B cell (primary cell): ENCODE measurements at places on chromosomes 16 and 17. TPM values are rescaled to one million over a fixed set of nuclear protein-coding genes. Genes with fewer than 3 reads are reported as not detected.

DNA sequence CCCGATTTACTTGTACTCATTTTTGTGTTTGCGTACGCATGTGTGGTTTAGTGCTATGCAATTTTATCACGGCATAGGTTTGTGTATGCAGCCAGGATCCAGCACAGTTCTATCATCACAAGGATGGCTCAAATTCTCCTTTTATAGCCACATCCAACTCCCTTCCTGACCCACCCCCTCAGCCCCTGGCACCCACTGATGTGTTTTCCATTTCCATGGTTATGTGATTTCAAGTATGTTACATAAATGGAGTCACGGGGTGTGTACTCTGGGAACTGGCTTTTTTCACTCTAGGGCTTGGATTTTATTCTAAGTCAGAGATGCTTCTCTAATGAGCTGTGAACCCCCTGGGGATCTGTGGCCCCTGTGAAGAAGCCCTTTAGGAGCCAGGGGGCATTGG is 16.8 kb downstream of the IL4R start:
- H3K27me3 ChIP-seq = no peaks in the 10 kb centered on the region
- no peak for DNase-seq
- peaks cover 42% of the 10 kb centered on the region for H3K4me1 ChIP-seq
- H3K36me3 ChIP-seq = peaks cover 85% of the 10 kb centered on the region
- no peak overlapping the region for H3K4me3 ChIP-seq

DNA sequence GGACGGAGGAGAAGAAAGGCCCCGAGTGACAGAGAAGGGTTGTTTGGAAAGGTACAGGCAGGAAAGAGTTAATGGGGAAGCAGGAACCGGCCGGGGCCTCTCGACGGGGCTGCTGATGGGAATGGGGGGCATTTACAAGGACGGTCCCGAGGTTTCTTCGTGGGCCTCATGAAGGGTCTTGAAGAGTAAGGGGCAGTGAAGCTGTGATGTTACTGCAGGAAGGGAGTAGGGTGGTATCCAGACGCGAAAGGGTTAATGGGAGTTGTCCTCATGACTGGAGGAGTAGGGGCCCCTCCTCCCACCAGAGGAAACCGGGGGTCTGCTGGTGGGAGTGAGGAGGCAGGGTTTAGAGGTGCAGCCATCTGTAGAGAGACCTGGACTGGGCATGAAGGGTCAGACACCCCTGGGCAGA is 481 bp downstream of the PDK2 start:
- DNase-seq = peak; percentile 45
- H3K4me3 ChIP-seq = peak overlapping the region; percentile 78
- no peaks in the 10 kb centered on the region for H3K27me3 ChIP-seq
- peak overlapping the region; percentile 77 for H3K27ac ChIP-seq
- H3K4me1 ChIP-seq = peaks cover 8% of the 10 kb centered on the region
- no peaks in the 10 kb centered on the region for H3K36me3 ChIP-seq

AANAT gene
- polyA plus RNA-seq = 0.42 and 0.88 TPM in 2 replicates

DNA sequence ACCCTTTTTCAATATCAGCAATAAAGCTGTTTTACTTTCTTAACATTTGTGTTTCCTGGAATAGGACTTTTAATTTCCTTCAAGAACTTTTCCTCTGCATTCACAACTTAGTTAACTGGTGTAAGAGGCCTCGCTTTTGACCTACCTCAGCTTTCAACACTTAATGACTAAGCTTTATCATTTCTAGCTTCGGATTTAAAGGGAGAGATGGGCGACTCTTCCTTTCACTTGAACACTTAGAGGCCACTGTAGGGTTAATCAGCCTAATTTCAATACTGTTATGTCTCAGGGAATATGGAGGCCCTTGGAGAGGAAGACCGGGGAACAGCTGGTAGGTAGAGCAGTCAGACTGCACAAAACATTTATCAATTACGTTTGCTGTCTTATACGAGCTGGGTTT is 4.7 kb downstream of the SYNRG start:
- DNase-seq = no peak
- H3K27ac ChIP-seq = no peak overlapping the region
- H3K27me3 ChIP-seq = no peaks in the 10 kb centered on the region

ITGA3 gene
- polyA plus RNA-seq = 4.7 and 13.3 TPM in 2 replicates

GRCh38 chr16:56463153-56463552 is 11.8 kb downstream of the OGFOD1 start:
- peaks cover 12% of the 10 kb centered on the region for H3K36me3 ChIP-seq
- no peaks in the 10 kb centered on the region for H3K27me3 ChIP-seq
- no peak for DNase-seq
- H3K27ac ChIP-seq = no peak overlapping the region
- no peaks in the 10 kb centered on the region for H3K4me1 ChIP-seq

FGF11 gene
- 2.7 and 3.3 TPM in 2 replicates for polyA plus RNA-seq

GRCh38 chr16:85428168-85428898 is 184.8 kb upstream of the GSE1 start:
- H3K36me3 ChIP-seq = no peaks in the 10 kb centered on the region
- DNase-seq = peak; percentile 62
- no peak overlapping the region for H3K27ac ChIP-seq
- H3K27me3 ChIP-seq = no peaks in the 10 kb centered on the region

ZDHHC7 gene
- polyA plus RNA-seq = 21.1 and 25.2 TPM in 2 replicates

GRCh38 chr17:1597861-1598342 is 30.7 kb downstream of the SLC43A2 start:
- peaks cover 23% of the 10 kb centered on the region for H3K4me1 ChIP-seq
- DNase-seq = no peak
- no peak overlapping the region for H3K27ac ChIP-seq
- no peaks in the 10 kb centered on the region for H3K27me3 ChIP-seq

GRCh38 chr17:34797720-34798119 is 163.5 kb downstream of the CCT6B start:
- peak; percentile 7 for DNase-seq
- no peak overlapping the region for H3K4me3 ChIP-seq
- peaks cover 3% of the 10 kb centered on the region for H3K27me3 ChIP-seq
- H3K4me1 ChIP-seq = no peaks in the 10 kb centered on the region

DNA sequence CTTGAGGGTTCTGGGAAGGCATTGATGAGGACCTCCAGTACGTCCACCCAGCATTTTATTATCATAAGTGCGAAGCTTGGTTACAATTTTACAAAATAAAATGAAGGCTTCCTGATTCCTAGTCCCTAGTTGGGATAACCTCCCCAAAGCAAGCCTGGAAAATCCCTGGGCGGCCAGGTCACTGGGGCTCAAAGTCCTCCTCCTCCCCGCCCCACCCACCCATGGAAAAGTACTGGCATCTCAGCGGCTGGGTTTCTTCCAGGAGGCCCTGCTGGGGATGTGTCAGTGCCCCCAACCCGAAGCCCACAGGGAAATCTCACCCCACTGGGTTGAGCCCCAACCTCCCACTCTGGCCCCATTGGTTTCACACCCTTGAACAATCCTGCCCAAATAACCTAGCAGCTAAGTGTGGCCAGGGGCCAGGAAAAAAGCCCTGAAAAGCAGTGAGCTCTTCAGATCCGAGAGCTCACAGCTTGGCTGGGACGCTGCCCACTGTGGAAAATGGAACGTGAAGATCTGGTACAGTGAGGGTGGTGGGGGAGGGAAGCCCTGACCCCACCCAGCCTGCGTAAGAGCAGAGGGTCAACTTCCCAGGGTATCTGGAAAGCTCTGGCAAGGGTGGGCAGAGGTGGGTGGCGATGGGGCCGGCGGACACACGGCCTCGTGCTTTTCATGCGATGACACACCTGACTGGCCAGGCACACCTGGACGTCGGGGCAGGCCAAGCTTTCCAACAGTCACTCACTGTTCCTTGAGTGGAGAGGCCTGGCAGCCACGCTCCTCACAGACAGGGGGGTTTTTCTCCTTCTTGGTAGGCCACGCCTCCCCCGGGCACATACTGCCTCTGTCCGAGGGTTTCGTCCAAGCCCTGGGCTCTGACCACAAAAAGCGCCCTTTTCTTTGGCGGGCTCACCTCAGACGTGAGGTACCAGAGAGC is 324.5 kb downstream of the SOX9 start:
- H3K27ac ChIP-seq = no peak overlapping the region
- no peaks in the 10 kb centered on the region for H3K36me3 ChIP-seq
- no peak for DNase-seq

GRCh38 chr17:18896146-18896545 is 38.2 kb downstream of the PRPSAP2 start:
- H3K27ac ChIP-seq = no peak overlapping the region
- peaks cover 25% of the 10 kb centered on the region for H3K4me1 ChIP-seq
- no peaks in the 10 kb centered on the region for H3K27me3 ChIP-seq

GRCh38 chr17:82296511-82297279 is 20.7 kb downstream of the CD7 start:
- H3K27ac ChIP-seq = peak overlapping the region; percentile 99
- no peaks in the 10 kb centered on the region for H3K36me3 ChIP-seq
- no peak for DNase-seq
- H3K4me3 ChIP-seq = peak overlapping the region; percentile 87
- peaks cover 62% of the 10 kb centered on the region for H3K4me1 ChIP-seq

ALOX15 gene
- 0.10 and 0.13 TPM in 2 replicates for polyA plus RNA-seq

GRCh38 chr17:27323538-27324215 is 29.8 kb downstream of the WSB1 start:
- peaks cover 2% of the 10 kb centered on the region for H3K36me3 ChIP-seq
- no peak overlapping the region for H3K27ac ChIP-seq
- H3K27me3 ChIP-seq = no peaks in the 10 kb centered on the region
- H3K4me3 ChIP-seq = no peak overlapping the region
- no peaks in the 10 kb centered on the region for H3K4me1 ChIP-seq

DNA sequence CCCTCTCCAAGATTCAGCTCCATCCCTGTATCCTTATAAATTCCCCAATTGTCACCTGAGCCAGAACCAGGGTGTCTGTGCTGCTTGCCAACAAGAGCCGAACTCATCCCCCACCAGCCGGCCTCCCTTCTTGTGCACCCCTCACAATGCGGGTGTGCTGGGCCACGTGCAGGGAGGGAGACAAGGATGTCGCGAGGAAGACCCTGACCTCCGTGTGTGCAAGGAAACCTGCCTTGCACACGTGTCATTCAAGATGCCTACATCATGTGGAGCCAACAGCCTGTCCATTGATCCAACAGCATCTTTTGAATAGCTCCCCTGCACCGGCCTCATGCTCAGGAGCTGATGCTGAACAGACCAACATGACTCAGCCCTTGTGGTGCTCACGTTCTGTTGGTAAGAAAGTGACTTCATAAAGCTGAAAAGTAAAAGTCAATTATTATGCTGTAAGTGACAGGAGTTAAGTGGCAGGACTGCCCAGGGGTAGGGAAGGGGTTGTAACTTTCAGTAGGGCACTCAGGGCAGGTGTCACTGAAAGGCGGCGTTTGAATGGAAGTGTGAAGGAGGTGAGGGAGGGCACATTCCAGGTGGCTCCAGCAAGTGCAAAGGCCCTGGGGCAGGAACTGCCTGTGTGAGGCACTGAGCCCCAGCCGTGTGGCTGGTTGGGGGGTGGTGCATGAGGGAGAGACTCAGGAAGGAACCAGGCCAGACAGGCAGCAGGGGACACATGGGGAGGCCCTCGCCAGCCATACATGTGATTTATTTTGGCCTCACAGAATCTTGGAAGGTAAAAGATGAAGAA is 302.2 kb downstream of the FOXL1 start:
- no peak overlapping the region for H3K4me3 ChIP-seq
- no peaks in the 10 kb centered on the region for H3K36me3 ChIP-seq
- no peak for DNase-seq
- H3K27me3 ChIP-seq = peaks cover 26% of the 10 kb centered on the region
- H3K4me1 ChIP-seq = no peaks in the 10 kb centered on the region

KRT17 gene
- polyA plus RNA-seq = not detected in 2 replicates

DNA sequence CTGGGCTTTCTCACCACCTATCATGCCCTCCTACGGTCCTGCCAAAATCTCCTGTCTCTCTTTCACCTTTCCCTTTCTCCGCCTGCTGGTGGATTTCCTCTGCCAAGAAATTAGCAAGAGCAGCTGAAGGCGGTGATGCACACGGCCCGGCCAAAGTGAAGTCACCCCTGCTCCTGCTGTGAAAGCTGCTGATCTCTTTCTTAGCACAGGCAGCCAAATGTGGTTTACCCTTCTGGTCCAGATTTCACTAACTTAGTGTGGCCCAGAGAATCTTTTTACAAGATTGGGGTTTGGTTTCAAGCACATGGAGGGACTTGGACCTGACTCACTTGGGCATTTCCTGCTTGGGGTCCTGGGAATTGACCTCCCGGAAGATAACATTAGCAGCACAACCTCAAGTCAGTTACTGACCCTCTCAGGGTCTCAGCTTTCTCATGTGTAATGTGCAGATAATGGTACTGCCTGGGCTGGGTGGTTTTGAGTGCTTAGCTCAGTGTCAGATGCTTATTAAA is 155.7 kb downstream of the SOCS1 start:
- no peak overlapping the region for H3K4me3 ChIP-seq
- no peak overlapping the region for H3K27ac ChIP-seq
- no peaks in the 10 kb centered on the region for H3K27me3 ChIP-seq
- no peak for DNase-seq
- H3K4me1 ChIP-seq = peaks cover 31% of the 10 kb centered on the region

- H3K4me1 ChIP-seq = peaks cover 32% of the 10 kb centered on the region
- no peaks in the 10 kb centered on the region for H3K36me3 ChIP-seq
- no peak for DNase-seq
- H3K27ac ChIP-seq = no peak overlapping the region
- peak overlapping the region; percentile 72 for H3K4me3 ChIP-seq
- H3K27me3 ChIP-seq = no peaks in the 10 kb centered on the region
Measured at GRCh38 chr17:66190738-66191592, 968 bp downstream of the CEP112 start.

DNA sequence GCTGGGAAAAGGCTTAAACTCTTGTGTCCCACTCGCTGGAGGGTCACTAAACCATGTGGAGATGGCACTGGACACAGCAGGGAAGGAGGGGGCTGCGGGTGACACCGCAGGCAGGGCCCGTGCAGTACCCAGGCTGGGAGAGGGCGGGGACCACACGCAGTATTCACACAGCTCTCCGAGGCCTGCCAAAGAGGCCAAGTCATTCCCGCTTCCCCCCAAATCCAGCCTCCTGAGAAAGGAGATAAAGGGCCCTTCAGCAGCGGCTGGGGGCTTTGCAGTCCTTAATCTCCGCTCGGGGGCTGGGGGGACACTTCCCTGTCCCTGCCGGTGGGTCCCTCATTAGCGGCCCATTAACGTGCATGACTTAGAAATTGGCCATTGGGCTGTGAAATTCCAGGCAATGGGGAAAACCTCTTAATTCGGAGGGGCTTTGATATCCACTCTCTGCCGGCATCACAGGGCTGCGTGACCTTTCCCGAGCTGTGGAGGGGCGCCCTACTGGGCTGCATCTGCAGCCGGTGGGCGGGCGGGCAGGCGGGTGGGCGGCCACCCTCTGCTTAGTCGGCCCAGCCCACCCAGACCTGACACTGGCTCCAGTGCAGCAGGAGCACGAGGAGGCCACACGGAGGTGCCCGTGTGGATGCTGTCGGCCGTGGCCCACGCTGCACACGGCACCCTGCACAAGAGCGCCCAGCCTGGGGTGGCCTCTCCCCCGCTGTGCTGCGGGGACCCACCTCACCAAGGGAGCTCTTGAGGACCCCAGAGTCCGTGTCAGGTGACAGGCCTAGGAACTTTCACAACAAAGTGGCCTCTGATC is 2.6 kb upstream of the SLC38A8 start:
- peaks cover 15% of the 10 kb centered on the region for H3K36me3 ChIP-seq
- H3K4me1 ChIP-seq = no peaks in the 10 kb centered on the region
- H3K4me3 ChIP-seq = no peak overlapping the region
- H3K27ac ChIP-seq = no peak overlapping the region
- DNase-seq = no peak
